Cardiac fibroblast (primary cell): ENCODE measurements at places on chromosomes 11 and 22.

DNA sequence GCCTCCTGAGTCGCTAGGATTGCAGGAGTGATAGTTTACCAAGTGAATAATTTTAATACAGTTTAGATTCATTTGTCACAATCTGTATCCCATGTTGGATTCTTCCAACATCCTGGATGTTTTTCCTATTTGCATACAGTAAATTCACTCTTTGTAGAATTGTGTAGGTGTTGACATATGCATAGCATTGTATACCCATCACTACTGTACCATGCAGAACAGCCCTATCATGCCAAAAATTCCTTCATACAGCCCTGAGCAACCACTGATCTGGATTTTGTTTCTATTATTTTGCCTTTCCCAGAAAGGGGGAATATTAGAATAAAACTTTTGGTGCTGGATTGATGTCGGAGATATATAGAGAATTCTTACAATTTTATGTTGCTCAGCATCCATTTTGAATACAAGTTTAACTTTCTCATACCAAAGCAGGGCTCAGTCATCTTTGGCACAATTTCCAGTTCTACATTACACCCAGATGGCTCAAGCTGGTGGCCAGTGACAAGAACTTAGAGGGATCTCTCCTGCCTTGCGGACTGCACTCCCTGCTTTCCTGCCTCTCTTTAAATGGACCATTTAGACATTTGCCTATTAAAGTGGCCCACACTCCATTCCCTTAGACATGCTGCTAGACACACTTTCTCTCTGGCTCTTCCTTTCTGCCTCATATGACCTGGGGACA lies 45.4 kb upstream of the CFAP300 start:
- DNase-seq, result no peak

GRCh38 chr22:45893516-45893915 lies 83.4 kb downstream of the WNT7B start:
- DNase-seq, result no peak

DNA sequence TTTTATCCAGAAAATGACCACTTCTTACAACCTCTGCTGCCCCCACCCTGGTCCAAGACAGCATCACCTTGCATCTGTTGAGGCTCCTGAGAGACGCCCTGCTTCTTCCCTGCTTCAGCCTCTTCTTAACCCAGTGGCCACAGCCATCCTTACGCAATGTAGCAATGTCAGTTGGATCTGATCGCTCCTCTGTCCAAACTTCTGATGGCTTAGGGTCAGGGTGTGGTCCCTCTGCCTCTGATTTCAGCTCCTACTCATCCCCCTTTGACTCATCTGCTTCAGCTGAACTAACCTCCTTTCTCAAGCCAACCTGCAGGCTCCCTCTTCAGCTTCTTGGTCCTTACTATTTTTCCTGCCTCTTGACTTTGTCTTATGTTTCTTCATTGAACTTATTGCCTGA lies 280.8 kb downstream of the KIRREL3 start:
- no peak for DNase-seq

DNA sequence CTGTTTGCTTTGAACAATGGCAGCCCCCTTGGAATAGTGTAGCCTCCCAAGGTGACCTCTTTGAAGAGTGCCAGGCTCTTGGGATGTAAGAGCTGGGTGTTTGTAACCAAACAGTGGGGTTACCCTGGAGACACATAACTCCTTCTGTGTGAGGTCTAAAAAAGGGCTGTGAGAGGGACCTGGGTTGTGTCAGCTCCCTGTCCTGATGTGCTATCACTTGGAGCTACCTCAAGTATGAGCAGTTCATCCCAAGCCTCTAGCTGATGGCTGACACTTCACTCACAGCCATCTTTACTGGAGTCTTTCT lies 40.2 kb downstream of the TSPAN18 start:
- peak; percentile 33 for DNase-seq

DNA sequence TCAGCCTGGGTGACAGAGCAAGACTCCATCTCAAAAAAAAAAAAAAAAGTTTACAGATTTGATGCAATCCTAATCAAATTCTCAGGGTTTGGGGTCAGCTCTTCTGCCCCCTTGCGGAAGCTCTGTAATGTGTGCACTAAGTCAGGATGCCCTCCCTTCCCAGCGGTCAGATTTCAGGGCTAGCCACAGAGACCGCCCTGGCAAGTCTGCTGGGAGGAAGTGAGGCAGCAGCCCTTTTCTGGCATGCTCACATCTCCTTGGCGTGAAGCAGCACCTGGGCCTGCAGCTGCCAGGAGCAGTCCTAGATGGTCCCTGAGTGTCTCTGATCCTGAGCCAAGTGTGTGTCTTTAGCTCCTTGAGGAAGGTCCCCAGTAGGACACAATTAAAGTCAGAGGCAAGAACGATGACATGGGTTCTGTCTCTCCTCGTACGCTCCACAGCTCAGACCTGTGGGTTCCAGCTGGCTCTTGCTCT lies 10.9 kb upstream of the APOBEC3C start:
- peak; percentile 90 for DNase-seq

DNA sequence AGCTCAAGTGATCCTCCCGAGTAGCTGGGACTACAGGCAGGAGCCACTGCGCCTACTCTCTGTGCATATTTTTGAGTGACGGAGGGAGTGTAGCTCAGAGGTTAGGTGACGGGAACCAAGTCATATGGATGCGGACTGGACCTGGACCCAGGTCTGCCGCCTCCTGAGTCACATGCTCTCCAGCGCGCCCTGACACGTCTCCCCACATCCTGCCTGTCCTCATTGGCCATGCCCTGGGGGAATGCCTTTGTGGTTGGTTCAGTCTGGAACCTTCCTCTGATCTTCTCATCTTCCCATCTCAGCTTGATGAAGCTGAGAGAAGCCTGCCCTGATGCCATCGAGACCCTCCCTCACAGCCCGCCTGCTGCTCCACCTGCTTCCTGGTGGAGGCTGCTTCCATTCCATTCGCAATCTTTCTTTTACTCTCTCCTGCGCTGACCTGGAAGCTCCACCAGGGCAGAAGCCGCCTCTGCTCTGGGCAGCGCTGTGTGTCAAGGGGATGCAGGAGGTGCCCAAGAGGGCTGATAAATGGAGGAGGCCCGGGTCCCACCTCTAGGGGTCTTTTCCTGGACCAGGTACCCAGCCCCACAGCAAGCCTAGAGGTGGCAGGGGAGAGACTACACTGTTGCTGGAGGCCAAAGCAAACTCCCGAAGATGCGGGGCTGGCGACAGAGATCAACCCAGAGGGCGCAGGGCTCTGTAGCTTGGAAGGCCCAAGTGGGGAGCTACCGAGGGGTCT lies 13.9 kb upstream of the BAIAP2L2 start:
- DNase-seq, result no peak

DNA sequence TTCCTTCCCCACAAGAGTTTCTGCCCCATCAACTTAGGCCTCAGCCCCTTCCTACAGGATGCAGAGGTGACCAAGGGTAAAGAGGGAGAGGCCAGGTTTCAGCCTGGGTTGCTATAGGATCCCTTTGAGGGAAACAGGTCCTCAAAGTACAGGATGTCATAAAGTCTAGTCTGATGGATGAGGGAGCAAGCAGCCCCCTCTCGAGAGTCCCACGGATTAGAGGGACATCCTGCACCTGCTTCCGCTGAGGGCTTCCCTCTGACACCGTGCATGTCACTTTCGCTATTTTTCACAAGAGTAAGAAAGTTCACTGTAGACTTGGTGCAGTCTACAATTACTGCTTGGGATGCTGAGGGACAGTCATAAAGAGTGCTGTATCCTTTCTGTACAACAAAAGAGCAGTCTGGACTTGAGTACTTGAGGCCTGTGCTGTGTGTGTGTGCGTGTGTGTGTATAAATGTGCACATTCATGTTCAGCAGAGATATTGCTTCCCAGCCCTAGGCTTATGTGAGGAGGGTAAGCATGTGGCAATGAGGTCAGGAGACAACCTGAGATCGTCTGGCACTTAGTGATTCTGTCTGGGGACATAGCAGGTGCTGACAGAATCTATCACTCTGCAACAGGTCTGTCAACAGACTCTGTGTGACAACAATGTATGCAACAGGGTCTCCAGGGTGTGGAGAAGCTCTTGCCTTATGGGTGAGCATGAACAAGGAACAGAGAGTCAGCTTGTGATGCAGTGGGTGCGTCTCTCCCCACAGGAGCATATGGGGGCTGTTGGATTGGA lies 18.0 kb upstream of the CHST1 start:
- DNase-seq, result no peak

GRCh38 chr11:46120346-46121300 lies 631 bp downstream of the PHF21A start:
- no peak for DNase-seq

DNA sequence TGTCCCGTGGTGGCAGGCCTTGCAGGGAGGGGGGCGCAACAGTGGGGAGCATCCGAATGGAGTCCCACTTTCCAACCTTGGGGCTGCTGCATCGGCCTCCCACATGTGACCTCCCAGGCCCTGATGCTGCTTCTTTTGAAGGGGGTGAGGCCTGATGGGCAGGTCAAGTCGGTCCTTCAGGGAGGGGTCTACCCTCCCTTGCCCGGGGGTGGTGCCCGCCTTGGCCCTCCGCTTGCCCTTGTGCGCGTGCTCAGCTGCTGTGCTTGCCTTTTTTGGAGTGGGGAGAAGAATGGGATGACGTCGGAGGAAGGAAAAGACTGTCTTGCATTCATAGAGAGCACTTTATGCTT lies 66.9 kb downstream of the PRDM11 start:
- DNase-seq, result no peak

DNA sequence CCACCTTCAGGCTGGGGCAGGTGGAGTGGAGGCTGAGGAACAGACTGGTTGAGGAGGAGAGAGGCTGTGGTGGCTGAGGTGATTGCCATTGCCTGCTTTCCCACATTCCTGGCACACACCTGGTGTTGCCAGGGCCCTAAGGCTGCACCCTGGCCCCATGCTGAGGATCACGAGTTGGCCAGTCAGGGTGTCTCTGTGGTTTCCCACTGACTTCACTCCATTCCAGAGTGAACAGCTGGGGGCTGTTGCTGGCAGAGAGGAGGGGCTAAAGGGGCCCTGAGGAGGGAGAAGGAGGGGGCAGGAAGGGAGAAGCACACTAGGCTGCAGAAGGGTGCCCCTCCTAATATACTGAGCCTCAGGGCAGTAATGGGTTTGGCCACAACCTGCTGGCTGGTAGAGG lies 1.8 kb downstream of the TMEM86A start:
- no peak for DNase-seq

GRCh38 chr11:7973011-7973410 lies 7.8 kb upstream of the NLRP10 start:
- DNase-seq, result peak; percentile 61
